ENCODE measurements at places on chromosomes 12 and 14.

GRCh38 chr12:53552361-53553327 is 45.4 kb upstream of the NPFF start:
- DNase-seq: no peak

GRCh38 chr14:55448141-55448614 is 7.8 kb upstream of the TBPL2 start:
- DNase-seq: peak; percentile 95

DNA sequence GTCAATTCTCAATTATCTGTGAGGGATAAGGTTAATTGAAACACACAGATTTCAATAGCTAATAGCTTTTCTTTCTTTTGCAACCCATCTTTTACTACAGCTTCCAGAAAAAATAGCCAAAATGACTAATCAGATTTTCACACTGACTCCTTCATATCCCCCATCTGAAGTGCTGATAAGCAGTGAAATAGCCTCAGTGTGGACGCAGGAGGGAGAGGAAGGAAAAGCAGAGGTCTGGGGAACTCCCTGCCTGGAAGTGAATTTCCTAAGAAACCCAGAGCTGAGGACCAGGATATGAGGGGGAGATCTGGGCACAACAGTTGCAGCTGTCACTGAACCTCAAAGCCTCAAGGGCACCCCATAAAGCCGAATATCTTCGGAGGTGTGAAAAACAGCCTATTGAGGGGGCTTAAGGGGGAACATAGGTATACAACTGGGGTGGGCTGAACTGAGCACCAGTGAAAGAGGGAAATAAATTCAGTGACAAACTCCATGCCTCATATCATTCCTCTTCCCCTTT is 60.9 kb downstream of the EMP1 start:
- peak; percentile 64 for DNase-seq

GRCh38 chr12:87679251-87679650 is 349.9 kb downstream of the C12orf50 start:
- no peak for DNase-seq

GRCh38 chr14:75690010-75690409 is 29.0 kb downstream of the TTLL5 start:
- DNase-seq: no peak

GRCh38 chr12:120668868-120669840 is 17.8 kb upstream of the MLEC start:
- peak; percentile 58 for DNase-seq

DNA sequence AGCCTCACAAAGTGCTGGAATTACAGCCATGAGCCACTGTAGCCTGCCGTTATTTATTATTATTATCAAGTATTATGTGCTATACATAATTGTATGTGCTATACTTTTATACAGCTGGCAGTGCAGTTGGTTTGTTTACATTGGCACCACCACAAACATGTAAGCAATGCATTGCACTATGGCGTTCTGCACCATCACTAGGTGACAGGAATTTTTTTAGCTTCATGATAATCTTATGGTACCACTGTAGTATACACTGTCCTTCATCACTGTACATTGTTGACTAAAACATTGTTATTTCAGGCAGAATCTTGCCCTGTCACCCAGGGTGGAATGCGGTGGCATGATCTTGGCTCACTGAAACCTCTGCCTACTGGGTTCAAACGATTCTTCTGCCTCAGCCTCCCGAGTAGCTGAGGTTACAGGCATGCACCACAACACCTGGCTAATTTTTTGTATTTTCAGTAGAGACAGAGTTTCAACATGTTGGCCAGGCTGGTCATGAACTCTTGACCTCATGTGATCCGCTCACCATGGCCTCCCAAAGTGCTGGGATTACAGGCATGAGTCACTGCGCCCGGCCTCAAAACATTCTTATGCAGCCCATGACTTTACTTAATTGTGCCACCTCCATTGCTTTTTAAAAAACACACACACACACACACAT is 17.1 kb downstream of the MRPL42 start:
- no peak for DNase-seq

DNA sequence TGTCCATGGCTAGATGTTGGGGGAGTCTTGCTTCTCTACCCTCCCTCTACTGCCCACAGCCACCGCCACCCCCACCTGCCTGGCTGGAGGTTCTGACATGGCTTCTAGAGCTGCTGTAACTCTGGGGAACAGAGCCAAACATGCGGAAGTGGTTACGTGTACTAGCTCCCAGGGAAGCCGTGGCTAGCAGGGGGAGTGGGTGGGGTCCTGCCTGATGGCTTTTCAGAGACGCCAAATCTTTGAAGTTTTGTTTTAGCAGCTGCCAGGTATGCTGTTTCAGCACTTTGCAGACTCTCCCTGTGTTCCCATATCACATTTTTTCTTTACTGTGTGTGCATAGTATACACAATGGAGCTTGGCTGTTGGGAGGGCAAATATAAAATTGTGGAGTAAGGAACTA is 150.3 kb downstream of the TGFB3 start:
- DNase-seq: peak; percentile 81

DNA sequence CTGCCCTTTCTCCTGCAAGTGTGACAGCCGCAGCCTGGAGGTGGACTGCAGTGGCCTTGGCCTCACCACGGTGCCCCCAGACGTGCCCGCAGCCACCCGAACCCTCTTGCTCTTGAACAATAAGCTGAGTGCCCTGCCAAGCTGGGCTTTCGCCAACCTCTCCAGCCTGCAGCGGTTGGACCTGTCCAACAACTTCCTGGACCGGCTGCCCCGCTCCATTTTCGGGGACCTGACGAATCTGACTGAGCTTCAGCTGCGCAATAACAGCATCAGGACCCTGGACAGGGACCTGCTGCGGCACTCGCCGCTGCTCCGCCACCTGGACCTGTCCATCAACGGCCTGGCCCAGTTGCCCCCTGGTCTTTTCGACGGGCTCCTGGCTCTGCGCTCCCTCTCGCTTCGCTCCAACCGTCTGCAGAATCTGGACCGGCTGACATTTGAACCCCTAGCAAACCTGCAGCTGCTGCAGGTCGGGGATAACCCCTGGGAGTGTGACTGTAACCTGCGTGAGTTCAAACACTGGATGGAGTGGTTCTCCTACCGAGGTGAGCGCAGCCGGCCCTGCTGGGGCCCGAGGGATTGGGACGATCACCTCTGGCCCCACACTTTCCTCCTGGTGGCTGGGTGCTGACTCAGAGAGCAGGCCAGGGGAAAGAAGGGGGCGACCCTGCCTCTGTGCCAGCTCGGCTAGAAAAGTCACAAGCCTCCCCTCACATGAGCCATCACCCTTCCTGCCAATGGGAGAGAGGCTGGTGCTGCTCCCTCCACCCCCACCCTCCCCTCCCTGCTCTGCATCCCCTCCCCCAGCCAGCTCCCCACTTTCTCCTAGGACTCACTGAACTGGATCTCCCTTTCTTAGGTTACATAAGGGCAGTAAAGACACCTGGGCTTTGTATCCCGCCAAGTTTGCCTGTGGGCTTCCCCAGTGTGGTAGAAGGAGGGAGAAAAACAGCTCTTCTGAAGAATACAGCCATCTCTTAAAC is 10.9 kb downstream of the LRTM2 start:
- peak; percentile 63 for DNase-seq

GRCh38 chr14:103362780-103363179 is 22.4 kb upstream of the MARK3 start:
- DNase-seq: peak; percentile 33

- DNase-seq: no peak
These were observed 348.3 kb downstream of the GALC start for GRCh38 chr14:87644689-87645088.

GRCh38 chr12:29930503-29930902 is 146.8 kb upstream of the TMTC1 start:
- DNase-seq: no peak

DNA sequence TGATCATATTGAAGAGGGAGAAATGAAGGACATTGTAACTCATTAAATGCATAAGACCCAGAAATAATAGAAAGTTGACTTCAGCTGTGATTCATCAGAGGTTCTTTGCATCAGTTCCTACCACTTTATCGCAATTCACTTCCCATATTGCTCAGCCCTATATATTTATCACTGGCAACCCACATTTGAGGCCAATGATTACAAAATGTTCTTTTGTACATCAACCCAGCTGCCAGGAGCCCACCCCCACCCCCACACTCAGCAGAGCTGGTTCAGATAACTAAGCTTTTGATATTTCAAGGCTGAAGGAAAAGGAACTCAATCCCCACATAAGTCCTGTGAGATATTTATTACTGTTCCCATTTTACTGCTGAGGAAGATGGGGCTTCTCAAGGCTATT is 51.2 kb upstream of the TMPO start:
- peak; percentile 71 for DNase-seq

- no peak for DNase-seq
These were observed 344 bp downstream of the LPAR5 start for GRCh38 chr12:6635375-6635855.

- no peak for DNase-seq
These were observed 25.9 kb upstream of the PRKD1 start for GRCh38 chr14:29953501-29953900.

- peak; percentile 44 for DNase-seq
These were observed 34.2 kb downstream of the DAO start for GRCh38 chr12:108914121-108914531.

DNA sequence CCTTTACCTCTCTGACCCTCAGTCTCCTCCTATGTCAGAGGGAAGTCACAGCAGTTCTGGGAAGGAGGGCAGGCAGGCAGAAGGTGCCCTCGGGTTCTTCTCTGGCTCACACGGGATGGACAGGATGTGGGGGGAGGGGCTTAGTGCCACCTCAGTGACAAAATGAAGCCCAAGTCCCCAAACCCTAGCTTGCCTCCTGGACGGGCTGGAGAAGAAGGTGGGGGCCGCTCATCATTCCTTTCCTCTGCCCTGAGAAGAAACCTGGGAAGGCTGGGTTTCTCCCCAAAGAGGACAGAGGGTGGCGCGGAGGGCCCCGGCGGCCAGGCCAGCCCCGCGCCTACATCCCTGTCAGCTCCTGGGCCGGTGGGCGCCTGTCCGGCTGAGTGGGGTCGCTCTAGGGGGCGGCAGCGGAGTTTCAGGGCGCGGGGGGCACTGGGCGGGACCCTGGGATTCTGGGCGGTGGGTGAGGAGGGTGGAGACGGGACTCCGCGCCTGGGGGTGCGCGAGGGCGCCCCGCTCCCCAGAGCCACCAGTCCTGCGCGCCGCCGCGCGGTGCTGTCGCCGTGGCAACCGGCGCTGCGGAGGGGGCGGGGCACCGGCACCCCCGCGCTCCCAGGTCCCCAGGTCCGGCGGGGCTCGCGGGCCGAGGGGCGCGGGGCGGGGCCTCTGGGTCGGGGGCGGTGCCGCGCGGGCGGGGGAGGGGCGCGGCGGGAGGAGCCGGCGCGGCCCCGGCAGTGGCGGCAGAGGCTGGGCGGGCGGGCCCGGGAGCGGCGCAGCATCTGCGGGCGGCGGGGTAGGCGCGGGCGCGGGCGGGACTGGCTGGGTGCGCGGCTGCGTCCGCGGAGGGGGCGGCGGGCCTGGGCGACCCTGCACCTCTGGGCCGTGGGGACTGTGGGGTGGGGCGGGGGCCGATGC is at the start of gene TMEM121:
TSS of gene TMEM121 (plus strand) at position 723 of the 915 bp plus-strand sequence. CDS start 2,252 bp downstream, outside the sequence.
- DNase-seq: no peak

DNA sequence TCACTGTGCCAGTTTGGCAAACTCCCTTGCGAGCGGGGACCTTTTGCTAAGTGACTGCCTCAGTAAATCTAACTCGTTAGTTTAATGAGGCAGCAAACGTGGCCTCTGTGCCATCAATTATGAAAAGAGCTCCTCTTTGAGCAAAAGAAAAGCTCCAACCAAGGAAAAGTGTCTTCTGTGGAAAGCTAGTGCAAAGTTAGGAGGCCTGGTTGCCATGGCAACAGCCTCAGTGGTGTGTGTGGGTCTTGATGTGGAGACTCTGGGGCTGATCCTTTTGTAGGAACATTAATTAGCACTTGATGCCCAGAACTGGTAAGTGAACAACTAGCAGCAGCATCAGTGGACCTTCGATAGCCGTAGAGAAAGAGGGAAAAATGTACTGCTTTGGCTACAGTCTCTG is 145.7 kb downstream of the CHST11 start:
- DNase-seq: no peak

DNA sequence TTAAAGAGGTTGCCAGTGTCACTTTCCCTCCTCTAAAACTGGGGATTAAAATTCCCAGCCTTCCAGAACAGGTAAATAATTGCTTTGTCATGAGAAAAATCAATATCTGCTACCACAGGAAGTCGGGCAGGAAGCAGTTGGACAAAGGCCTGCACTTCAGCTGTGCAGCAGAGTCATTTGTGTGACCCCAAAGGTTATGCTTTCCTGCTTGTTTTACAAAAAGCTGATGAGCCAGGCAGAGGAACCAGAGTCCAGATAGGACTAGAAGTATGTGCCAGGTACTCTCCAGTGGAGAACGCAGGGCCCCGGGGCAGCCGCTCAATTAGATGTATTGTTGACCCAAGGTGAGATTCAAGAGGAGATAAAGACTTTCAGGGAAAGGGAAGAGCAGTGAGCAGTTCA is 117.1 kb upstream of the FRMD6 start:
- DNase-seq: no peak

DNA sequence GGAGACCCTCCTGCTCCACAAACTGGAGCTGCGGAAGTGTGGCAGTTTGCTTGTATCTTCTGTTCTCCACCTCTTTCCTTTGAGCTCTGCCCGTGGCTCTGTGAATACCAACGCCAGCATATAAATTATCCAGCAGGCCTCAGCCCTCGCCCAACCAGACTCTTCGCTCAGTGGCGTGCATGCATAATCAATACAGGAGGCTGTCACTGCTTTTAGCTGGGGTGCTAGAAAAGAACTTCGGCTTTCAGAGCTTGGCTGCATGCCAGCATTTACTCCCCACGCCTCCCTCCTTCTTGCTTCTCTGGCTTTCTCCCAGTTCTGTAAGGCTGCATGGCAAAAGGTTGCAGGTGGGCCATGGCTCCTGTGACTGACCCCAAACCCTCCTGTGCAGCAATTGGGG is 26.9 kb downstream of the NRXN3 start:
- no peak for DNase-seq

DNA sequence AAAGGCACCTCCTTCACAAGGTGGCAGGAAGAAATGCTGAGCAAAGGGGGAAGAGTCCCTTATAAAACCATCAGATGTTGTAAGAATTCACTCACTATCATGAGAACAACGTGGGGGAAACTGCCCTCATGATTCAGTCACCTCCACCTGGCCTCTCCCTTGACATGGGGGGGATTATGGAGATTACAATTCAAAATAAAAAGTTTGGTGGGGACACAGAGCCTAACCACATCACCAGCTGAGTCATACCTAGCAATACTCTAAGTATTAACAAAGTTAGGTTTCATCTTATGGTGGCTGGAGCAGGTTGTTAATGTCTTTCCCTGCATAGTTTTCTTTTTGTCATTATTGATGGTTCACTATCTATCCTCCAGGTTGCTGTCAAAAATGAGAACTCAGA is 113.2 kb upstream of the PPFIA2 start:
- DNase-seq: no peak
